ENCODE measurements at places on chromosomes 1 and 21.

DNA sequence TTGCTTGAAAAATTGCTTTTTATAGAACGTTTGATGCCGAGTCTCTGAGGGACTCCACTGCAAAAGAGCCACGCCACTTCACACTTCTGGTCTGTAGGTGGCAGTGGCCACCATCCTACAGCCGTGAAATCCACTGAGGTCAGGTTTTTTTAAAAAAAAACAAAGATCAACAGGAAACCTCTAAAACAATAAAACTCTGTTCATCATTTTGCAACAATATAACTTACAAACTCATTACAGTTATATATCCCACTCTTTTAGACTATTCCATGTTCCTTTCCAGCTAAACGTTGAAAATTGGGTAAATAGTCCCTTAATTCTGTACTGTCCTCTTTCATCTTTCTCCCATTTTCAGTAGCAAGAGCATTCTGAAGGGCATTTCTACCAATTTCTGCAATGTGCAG, 64.6 kb upstream of the FMN2 start:
- peak; percentile 46 for DNase-seq

GRCh38 chr1:31923901-31924535, 14.2 kb downstream of the PTP4A2 start:
- no peak for DNase-seq

GRCh38 chr1:232247669-232248068, 382.3 kb downstream of the SIPA1L2 start:
- no peak for DNase-seq

DNA sequence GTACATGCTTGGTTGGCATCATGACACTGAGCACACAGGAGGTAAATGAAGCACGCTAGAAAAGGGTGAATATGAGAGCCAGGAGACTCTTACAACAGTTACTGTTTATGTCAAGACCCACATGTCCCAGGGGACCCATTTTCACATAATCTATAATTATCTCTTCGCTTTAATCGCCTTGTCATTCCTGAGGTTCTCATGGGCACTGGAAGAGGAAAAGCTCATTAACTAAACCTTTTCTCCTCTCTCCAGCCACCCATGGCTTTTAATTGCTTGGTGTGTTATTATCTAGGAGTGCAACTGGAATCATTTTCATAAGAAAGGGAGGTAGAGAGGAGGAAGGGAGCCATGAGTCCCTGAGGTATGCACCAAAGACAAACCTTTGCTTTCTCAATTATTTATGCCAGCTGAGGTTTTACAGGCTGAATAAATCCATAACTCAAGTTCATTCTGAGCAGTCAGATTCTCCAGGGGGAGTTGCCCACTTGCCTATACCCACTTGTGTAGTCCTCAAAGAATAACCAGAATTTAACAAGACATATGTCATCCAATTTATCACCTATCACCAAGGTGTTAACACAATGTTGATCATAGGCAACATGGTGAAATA, 77.4 kb downstream of the ACBD6 start:
- DNase-seq, result no peak

GRCh38 chr21:38743772-38744529, 61.8 kb upstream of the ETS2 start:
- no peak for DNase-seq

DNA sequence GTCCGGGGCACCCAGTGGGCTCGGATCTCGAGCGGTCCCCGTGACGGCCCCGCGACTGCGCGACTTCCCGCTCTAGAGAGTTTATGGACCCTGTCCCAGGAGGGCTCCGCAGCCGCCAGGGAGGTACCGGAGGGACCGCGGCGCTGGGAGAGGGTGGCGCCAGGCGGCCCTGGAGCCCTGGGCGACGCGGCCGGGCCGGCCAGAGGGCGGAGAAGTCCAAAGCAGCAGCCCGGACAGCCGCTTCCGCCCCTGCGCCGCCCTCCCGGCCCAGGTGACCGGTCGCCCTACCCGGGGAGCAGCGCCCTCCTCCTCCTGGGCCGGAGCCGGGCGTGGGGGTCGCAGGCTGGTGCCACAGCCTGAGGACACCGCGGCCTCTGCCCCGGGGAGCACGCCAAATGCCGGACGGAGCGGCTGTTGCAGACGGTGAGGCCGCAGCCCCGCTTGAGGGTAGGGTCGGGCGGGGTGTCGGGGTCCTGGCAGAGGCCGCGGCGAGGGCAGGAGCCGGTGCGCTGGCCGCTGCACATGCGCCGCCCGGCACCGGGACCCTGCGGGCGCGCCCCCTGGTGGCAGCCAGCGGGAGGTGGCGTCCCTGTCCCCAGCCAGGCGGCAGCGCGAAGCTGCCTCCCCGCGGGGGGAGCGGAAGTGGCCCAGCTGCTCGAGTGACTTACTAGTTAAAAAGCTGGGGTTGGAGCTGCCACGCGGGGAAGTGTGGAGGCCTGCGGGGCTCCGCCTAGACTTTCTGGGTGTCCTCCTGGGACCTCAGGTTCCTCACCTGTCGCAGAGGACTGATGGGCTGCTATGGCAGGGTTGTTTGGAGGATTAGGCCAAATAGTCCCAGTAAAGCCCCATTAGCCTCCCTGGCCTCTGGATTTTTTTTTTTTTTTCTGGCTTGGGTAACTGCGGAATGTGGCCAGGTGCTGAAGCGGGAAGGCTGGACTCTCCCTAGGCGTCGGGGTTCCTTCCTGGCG, 20.9 kb upstream of the ZNF678 start:
- DNase-seq, result peak; percentile 43

- DNase-seq, result no peak
Observed at GRCh38 chr1:175183586-175183985, 9.0 kb downstream of the KIAA0040 start.

GRCh38 chr1:219587401-219587800, 25.5 kb downstream of the ZC3H11B start:
- DNase-seq, result no peak

GRCh38 chr1:46013581-46013980, 118.8 kb downstream of the PIK3R3 start:
- DNase-seq, result no peak

DNA sequence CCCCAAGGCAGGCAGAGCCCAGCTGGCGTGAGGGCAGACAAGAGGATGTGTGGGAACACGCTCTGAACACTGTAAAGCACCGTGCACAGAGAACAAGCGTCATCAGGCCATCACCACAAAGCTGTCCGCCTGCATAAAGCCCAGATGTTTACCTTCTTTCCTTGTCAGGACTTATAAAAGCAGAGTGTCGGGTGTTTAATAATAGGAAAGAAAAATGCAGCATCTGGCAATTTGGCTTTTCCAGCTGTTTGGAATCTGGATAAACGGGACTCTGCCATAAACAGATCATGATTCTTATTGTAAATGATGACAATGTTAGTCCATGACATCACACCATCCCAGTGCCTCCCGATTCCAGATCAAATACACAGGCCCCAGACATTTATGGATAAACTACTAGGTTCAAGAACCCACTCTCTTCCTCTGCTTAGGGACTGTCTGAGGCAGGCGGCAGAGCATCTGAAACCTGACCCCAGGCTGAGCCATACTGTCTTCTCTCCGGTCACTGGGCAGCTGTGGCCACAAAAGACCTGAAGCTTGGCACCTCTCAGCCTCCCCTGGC, 4.2 kb downstream of the GLIS1 start:
- DNase-seq, result peak; percentile 40

DNA sequence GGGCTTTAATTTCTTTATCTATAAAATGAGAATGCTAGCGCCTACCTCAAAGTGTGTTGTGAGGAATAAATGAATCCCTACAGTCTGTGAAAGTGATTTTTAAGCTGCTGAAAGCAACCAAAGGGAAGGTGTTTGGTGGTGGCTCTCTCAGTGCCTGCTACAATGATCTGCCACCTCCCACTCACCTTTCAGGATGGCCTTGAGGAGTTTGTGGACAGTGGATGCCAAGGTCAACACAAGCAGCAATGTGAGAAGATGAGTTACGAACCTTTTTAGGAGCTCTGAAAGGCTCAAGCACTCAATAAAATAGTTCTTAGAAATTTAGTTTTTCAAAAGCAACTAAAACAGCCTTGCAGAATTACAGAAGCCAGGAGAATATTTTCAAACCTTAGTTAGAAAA, 176.6 kb upstream of the DPT start:
- DNase-seq, result no peak

GRCh38 chr1:4655674-4656532, 1.5 kb downstream of the AJAP1 start:
- peak; percentile 3 for DNase-seq

DNA sequence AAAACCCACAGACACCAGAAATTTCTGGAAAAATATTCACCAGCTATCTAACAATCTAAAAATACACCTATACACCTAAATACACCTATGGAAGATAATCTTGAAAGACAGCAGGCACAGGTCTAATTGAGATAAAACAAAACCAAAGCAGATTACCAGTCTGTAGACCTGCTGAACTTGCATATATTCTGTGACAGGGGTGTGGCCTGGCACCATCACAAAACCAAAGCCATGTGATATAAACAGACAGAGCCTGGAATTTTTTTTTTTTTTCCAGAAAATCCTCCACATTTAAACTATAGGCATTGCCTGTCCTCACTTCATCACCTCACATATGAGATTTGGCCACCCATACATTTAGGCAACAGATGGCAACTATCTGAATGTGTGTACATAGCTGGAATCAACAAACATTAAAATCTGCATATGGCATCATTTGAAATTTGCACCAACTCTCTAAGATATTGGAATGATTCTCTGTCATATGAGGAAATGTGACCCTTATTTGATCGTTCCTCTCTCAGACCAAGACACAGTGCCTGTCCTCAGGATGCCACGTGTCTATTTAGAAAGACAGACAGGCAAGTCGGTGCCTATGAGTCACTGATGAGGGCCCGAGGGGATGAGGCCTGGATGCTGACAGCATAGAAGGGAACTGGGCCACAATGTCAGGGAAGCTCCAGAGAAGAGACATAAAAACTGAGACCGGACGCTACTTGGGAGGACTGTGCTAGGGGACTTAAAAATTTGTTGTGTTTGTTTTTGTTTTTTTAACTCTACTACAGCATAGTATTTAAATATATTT, 32.6 kb downstream of the NMNAT2 start:
- DNase-seq, result no peak

- DNase-seq, result peak; percentile 79
Observed at GRCh38 chr1:214472364-214472763, 79.0 kb downstream of the PTPN14 start.

DNA sequence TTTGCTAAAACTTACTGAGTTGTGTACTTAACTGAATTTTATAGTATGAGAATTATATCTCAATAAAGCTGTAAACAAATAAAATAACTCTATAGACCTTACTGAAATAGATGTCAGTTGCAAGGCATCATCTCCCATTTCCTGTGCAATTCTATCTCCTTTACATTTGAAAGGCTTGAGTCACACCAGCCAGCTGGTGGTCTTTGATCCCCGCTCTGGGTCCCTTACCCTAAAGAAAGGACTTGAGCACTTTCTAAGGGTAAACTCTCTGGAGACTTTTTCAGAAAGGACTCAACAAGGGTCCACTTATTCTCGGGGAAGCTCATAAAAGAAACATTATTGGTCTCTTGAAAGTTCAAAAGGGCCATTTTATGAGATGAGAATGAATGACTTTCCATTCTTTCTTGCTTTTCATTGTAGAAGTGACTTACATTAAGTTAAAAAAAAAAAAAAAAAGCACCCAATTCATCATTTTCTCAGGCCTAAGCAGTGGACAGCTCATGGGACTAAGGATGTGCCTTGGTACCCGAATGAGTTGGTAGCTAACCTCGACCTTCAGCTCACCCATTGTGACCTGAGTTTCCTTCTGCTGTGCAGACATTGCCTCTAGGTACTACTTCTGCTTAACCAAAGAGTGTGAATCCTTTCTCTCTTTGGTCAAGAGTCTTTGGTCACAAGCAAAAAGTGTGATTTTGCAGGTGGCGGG, 147.0 kb upstream of the COA6 start:
- DNase-seq, result no peak

DNA sequence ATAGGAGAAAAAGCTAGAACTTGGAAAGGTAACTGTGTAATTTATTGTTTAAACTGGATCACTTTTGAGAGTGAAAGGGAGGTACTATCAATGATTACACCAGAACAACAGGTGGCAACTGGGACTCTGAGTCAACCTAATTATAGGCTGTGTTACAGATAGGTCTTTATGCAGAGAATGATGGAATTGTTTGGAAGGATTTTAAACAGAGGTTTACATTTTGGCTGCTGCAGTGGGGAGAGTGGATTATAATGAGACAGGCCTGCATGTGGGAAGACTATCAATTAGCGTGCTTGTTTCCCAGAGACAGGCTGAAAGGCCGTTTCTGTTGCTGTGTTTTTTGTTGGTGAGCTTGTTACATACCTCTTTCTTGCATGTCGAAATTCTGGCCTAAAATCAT, 432.9 kb downstream of the PLA2G4A start:
- peak; percentile 20 for DNase-seq

GRCh38 chr1:56961426-56961825, 4.4 kb downstream of the C8B start:
- DNase-seq, result no peak

DNA sequence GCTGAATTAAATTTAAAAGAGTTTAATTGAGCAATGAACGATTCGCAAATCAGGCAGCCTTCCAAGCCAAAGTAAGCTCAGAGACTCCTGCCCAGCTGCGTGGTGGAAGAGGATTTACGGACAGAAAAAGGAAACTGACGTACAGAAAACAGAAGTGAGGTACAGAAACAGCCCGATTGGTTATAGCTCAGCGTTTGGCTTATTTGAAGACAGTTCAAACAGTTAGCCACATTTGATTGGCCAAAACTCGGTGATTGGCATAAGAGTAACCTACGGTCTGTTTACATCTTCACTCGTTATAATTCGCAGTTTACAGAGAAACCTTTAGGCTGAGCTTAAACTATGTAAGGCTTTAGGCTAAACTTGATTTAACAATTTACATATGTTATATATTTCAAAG, 46.9 kb downstream of the CR1L start:
- DNase-seq, result no peak

- no peak for DNase-seq
Observed at GRCh38 chr1:203589171-203589570, 37.5 kb upstream of the ATP2B4 start.

DNA sequence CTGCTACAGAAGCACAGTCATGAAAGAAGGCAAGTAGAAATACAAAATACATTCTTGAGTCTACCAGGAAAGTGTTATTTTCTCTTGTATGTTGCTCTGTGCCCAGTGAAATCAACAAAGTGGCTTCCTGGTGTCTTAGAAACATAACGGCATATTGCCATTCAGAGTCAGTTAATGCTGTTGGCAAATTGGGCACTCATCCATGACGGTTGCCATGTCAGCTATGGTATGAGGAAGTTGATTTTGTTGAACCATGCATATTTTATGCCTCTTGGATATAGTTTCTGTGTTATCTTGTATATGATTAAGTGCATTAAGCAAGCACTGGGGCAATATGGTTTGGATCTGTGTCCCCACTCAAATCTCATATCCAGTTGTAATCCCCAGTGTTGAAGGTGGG, 153.1 kb upstream of the CXADR start:
- no peak for DNase-seq

DNA sequence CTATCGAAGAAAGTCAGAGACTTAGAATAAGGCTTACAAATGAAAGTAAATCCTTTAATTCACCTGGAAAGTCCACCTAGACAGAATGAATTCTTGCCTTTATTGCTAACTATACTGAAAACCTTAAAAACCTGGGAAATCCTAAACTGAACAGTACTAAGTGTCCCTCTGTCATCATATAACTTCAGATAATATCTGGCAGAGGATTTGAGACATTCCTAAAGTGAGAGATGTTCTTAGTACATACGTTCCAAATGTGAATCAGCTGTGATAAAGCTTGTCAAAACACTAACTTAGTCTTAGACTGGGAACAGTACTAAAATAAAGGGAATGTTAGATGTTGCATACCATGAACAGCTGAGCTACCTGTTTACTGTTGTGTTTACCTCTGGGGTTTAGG, 121.7 kb downstream of the TNFSF18 start:
- DNase-seq, result peak; percentile 55
